ENCODE measurements at places on chromosomes 12 and 14.

GRCh38 chr14:38737686-38738407 lies 365.2 kb downstream of the SEC23A start:
- DNase-seq, result no peak

- DNase-seq, result no peak
Measured at GRCh38 chr12:51669271-51669670, 78.2 kb downstream of the SCN8A start.

GRCh38 chr12:95956557-95957145 lies 13.5 kb downstream of the AMDHD1 start:
- DNase-seq, result no peak

DNA sequence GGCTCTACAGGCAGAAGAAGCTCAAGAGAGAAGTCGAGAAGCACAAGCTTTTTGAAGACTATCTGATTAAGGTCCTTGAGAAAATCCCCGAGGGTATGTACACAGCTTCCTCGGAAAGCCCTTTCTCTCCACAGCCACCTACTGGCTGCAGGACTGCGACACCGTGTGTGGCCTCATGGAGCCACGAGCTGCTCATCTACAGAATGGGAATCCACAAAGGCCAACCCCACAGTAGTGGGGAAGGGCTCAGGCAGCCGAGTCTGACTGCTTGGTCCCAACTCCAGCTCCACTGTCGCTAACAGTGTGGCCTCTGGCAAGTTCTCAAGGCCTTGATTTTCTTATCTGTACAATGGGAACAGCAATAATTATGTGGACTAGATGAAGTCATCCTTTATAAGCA lies 2.5 kb downstream of the CCDC197 start:
- DNase-seq, result no peak

GRCh38 chr14:68788996-68789820 lies 3.7 kb downstream of the ZFP36L1 start:
- peak; percentile 82 for DNase-seq

DNA sequence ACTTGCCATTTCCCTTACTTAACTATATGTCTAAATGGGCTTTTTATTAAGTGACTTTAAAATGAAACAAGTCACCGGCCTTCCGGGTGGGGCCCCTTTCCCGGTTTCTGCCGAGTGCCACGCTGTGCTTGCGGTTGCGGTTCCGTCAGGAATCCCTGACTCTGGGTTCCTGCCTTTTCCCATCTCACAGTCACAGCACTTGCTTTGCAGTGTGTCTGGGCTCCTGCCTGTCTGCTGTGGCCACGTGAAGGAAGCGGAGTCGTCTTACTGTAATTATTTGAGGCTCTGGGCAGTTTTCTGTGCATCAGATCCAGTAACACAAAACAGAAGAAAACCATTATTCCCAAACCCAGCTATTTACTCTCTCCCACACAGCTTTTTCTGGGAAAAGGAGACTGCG lies 44.0 kb upstream of the FRMD6 start:
- no peak for DNase-seq

- DNase-seq, result no peak
Measured at GRCh38 chr12:29943683-29944082, 159.9 kb upstream of the TMTC1 start.

- no peak for DNase-seq
Measured at GRCh38 chr12:1439687-1440086, 154.7 kb downstream of the FBXL14 start.

- DNase-seq, result peak; percentile 34
Measured at GRCh38 chr12:56581418-56582145, 48.5 kb downstream of the BAZ2A start.

GRCh38 chr12:114732426-114733030 lies 48.6 kb upstream of the TBX3 start:
- DNase-seq, result no peak

GRCh38 chr12:111251787-111252186 lies 117.1 kb downstream of the PHETA1 start:
- DNase-seq, result no peak

- DNase-seq, result no peak
Measured at GRCh38 chr14:20477211-20477876, 8.1 kb downstream of the PNP start.

DNA sequence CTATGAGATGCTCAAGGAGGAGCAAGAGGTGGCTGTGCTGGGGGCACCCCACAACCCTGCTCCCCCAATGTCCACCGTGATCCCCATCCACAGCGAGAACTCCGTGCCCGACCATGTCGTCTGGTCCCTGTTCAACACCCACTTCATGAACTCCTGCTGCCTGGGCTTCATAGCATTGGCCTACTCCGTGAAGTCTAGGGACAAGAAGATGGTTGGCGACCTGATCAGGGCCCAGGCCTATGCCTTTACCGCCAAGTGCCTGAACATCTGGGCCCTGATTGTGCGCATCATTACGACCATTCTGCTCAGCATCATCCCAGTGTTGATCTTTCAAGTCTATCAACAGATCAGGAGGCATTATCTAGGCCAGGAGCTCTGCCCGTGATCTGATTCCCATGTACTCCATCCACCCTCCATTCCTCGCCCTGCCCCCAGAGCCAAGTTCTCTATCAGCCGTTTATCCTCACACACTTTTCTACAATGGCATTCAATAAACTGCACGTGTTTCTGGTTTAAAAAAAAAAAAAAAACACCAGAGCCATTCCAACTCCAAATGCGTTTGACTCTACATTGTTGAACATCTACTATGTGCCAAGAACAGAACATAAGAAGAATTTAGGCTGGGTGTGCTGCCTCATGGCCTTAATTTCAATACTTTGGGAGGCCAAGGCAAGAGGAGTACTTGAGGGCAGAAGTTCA lies 17.5 kb downstream of the ATXN2 start:
- DNase-seq, result no peak

- DNase-seq, result no peak
Measured at GRCh38 chr14:64855721-64856528, 23.8 kb downstream of the SPTB start.

DNA sequence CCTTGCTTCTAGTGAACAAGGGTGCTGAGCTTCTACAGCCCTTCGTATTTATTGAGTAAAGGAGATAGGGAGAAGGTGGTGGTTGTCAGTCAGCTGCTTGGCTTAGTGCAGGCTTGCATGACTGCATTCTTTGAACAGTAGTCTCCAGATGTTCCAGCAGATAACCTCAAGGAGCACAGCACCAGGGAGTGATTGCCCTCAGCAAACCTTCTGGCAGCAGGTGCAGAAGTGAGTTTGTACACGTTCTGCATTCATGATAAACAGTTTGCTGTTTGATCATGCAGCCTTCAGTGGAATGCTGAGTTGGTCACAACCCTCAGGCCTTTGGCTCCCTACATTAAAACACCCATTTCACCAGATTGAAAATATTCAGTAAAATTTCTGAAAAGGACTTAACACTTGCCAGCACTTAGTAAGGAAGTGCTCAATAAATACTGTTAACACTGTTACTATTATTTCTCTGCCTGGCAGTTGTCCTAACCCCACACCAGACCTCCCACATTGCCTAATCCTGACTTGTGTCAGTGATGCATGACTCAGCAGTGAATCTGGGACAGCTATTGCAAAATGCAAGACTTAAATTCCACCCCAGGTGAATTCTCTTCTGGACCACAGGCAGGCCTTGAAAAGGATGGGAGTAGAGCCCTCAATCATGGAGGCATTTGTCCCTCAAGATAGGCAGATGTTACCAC lies 18.9 kb upstream of the CARMIL3 start:
- no peak for DNase-seq

DNA sequence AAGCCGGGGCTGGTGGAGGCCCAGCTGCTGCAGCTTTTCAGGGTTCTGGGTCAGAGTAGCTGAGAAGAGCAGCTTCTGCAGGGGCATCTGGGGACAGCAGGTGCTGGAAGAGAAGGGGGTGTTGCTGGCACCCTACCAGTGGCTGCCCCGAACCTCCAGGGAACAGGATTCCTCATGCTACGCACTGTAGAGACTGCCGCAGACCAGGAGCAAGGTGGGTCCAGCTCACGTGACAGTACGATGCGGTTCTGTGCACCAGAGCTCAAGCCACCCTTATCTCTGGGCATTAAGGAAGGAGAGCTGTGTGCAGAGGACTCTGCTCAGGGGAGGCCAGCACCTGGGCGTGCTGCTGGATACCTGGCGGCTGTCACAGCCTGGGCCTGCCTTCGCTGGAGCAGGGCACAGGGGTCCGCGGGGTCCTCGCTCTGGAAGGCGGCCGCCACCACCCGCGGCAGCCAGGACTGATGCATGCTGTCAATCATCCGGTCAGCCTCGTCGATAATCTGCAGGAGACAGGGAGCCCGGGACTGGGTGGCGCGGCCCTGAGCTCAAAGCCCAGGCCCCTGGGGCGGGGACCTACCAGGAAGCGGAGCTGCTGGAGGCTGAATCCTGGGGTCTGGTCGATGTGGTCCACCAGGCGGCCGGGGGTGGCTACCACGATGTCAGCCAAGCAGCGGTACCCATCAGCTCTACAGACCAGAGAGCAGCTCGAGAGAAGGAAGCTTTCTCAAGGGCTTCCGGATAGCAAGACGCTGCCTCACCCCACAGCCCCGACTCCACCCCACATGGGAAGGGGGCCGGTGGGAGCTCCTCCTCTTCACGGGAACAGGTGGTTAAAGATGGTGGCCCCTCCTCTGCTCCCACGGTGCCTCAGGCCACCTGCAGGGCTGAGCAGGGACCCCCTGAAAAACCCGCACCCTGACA lies 2.9 kb downstream of the DDX51 start:
- no peak for DNase-seq

DNA sequence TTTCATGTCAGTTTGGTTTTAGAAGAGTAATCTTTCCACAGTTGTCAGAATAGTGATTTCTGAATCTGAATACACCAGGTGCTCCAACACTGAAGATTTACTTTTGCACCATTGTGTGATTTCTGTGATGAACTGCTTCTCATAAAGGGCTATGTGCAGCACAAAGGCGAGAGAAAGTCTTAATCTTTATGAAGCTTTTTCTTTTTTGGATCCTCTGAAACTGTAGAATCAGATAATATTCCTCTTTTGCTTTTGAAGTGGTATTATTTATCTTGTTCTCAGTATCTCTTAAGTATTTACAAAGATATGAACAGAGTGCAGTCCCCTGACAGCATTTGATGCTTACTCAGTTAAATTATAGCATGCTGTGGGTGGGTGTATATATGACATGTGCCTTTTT lies 207.8 kb downstream of the NAV3 start:
- no peak for DNase-seq

DNA sequence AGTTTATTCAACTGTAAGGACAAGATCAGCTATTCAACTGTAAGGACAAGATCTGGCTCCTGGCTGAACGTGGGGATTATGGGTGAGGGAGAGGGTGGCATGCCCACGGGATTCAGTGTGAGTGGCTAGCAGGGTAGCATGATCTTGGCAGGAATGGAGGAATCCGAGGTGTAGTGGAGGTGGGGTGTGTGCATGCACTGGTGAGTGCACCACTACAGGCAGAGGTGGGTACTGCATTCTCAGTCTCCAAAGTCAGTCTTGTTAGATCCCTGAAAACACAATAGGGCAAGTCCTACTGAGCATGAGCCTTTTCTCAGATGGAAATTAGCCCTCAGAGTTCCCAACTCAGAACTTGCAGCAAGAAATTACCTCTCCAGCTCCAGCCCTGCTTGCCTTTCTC lies 32.2 kb upstream of the DCD start:
- DNase-seq, result no peak

DNA sequence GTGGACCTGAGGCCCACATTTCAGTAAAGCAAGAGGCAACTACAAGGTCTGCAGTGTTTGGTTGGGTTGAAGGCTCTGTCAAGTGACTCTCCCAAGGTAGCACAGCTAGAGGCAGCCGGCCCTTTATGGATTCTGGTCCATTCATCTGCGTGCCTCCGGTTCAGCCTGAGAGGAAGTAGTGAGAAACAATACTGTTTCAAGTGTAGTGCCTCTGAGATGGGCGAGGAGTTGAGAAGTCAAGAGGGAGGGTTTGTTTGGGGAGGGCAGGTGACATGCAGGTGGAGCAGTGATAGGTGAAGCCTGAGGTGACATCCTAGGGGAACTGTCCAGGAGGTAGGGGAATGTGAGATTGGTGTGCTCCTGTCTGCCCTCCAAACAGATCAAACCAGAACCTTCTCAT lies 933.5 kb downstream of the VRK1 start:
- no peak for DNase-seq

GRCh38 chr12:879641-880040 lies 69.9 kb downstream of the RAD52 start:
- DNase-seq, result no peak

GRCh38 chr14:104843442-104844305 lies 21.4 kb upstream of the CEP170B start:
- no peak for DNase-seq

GRCh38 chr12:31710021-31710818 lies 18.6 kb downstream of the AMN1 start:
- no peak for DNase-seq

DNA sequence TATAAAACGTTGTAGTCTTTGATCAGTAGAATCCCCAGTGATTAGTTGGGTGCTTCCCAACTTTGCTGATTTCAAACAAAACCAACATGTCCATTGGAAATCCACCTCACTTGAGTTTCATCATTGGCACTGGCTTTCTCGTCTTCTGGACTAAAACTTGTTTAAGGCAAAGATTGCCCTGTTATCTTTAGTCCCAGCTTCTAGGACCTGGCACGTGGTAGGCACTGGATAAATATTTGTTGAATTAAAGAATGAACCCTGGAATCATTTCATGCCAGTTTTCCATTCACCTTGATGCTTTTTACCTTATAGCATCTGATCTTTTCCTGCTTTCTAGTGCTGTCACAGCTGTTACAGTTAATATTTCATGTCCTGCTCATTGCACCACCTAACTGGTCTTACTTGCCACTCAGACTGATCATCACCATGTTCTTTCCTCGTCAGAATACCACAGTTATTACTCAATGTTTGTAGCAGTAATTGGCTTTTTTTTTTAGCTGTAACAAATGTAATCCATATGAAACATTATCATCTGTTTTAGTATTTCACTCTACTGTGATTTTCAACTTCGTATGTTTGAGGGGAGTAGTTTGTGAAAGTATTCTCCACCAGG lies 7.3 kb upstream of the C12orf50 start:
- no peak for DNase-seq

- DNase-seq, result peak; percentile 39
Measured at GRCh38 chr12:109777544-109777943, 55.7 kb downstream of the TRPV4 start.

- DNase-seq, result peak; percentile 45
Measured at GRCh38 chr12:47949441-47950341, 13.7 kb upstream of the TMEM106C start.

- no peak for DNase-seq
Measured at GRCh38 chr12:83945871-83946270, 966.7 kb downstream of the SLC6A15 start.

DNA sequence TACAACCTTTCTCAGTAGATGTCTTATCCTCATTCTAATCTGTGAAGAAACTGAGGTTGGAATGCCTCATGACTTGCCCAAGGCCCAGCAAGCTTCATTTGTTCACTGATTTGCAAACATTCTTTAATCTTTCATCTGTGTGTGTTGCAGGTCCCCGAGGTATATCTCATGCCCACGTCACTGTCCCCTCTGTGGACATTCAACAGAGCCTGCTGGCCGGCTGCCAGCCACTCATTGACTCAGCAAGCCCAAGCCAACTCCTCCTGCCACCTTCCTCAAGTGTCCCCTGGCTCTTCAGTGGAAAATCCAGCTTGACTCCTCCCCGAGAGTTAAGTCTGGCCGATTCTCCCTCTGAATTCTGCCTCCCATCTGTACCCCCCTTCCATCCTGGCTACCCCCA lies 1.9 kb upstream of the DCAF4 start:
- no peak for DNase-seq

GRCh38 chr12:24748326-24748725 lies 200.6 kb downstream of the BCAT1 start:
- DNase-seq, result no peak

Data from T-helper 2 cell treated with Interferon-gamma antibody and Interleukin-4, amounts not matched to agents 5 μg/mL and 100 μg/mL, for 36 hours (primary cell).